Skin of body (tissue), 3 donors: ENCODE measurements at places on chromosomes 5 and 9. TPM values are rescaled to one million over a fixed set of nuclear protein-coding genes. Genes with fewer than 3 reads are reported as not detected.

Gene ANKRD55
- 0.30 TPM for total RNA-seq

Gene OBP2B
- total RNA-seq = 0.30 TPM

Gene SLC36A3
- total RNA-seq = not detected

Gene NSA2
- total RNA-seq = 82.6 TPM

Gene TSPAN17
- total RNA-seq = 16.6 TPM

Gene WDR38
- not detected for total RNA-seq

Gene CCL19
- total RNA-seq = 0.39 TPM

Gene PRLR
- 3.6 TPM for total RNA-seq
